Left renal cortex interstitium (tissue), 4 donors: ENCODE measurements at places on chromosomes 5 and 9.

GRCh38 chr9:1871626-1872419 is 143.3 kb upstream of the SMARCA2 start:
- DNase-seq = no peak

- DNase-seq = no peak
Measured at GRCh38 chr9:18798106-18798505, 234.9 kb downstream of the SAXO1 start.

DNA sequence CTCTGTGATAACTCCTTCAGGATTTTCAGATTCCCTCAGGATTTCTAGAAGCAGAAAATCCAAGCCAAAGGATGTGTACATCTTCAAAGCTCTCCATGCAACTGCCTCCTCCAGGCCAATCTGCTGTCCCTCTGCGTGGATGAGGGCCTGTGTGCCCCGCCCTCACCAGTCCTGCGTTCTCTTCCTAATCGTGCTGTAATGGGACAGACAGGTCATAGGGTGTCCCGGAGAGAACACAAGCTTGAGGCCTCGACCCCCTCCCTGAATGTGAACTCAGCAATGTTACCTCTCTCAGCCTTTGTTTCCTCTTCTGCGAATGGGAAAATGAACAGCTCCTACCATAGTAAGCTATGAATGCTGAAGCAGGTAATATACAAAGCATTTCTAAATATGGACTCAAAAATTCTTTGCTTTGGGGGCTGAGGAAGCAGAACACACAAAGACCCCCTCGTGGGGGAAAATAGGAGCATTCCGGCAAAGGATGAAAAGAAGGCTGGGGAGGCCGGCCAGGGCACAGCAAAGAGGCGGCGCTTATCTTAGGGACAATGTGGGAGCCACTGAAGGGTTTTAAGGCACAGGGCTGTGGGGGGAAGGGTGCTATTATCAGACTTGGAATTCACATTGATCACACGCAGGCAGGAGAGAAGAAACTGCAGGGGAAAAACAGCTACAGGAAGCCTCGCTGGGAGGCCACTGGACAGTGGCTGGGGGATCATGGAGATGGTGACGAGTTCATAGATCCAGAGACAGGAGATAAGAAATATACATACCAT is 57.2 kb upstream of the FBXW11 start:
- no peak for DNase-seq

- no peak for DNase-seq
Measured at GRCh38 chr5:102223542-102224477, 72.3 kb downstream of the SLCO4C1 start.

DNA sequence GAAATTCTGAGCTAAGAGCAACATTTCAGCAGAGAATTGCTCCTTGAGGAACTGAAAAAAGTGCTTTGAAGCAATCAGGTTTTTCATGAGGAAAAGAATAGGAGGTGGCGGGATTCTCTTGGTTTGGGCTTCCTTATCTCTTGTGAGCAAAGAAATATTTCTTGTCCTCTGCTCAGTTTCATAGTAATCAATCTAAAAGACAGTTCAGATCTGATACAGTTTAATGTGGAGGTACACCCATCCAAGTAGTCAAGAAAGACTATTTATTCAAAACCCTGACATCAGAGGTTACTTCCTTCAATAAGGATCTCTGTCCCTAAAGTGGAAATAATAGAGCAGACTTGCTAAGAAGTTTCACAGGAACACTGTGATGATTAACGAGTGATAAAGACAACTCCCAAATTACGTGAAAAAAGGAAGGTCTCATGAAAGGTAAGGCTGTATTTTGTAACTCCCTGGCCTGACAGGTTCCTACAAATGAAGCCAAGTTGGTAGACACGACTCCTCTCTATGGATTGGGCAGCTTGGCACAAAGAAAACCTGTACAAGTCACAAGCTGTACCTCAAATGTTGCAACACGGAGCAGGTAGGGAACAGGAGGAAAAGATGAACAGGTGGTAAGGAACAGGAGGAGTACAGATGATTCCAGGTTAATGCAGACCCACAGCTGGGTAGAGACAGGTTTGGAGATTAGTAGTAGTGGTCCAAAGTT is 94.1 kb downstream of the SUSD1 start:
- no peak for DNase-seq

DNA sequence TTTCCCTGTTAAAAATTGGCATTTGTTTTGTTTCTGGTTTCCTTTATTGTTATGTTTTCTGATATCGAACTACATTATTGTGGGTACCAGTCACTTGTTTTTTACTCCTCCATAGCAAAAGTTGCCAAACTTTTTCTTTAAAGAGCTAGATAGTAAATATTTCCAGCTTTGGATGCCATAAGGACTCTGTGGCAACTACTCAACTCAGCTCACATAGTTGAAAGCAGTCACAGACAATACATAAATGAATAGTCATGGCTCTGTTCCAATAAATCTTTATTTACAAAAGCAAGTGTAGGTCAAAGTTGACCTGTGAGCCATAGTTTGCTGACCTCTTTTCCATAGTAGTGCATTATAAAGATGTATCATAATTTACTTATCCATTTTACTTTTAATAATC is 305.0 kb downstream of the RASEF start:
- no peak for DNase-seq

- no peak for DNase-seq
Measured at GRCh38 chr5:99061711-99062110, 132.9 kb upstream of the CHD1 start.

DNA sequence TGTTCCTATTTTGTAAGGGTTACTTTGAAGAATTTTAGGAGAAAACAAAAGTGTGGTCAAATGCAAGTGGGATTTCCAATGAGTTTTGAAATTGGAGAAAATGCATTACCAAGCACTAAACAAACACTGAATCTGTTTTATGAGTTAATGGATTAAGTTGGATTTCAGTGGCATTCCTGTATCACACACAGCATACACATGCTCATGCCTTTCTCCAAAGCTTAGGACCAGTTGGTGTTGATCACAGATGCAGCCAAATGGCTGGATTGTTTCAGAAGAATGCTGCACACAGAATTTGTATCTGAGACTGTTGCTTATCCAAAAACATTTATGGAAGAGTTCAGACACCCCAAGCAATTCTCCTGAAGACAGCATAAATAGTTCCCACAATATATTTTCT is 611.1 kb downstream of the ACTL7B start:
- no peak for DNase-seq
